ENCODE measurements at places on chromosomes 6 and 20.

DNA sequence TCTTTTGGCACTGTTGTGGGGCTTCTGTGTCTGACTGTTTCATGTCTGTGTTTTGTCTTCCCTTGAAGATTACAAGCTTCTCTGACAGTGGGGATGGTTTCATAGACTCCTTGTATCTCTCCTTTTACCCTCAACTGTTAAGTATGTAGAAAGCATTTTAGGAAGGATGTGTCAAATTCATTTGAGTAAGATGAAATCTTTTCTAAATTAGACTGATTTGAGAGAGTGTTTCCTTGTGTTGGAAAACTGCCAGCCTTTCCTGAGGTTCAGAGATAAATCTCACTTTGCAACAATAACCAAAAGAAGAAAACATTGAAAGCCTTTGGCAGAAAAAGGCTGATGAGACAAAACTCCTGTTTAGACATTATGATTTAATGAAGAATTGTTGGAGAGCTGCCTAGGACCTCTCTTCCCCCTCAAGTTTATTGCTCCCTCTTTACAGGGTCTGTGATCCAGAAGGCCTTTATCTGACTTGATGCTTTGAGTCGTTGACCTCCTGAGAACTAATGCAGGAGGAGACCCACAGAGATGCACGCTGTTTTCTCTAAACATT, 68.3 kb downstream of the ANKS1A start:
- DNase-seq: no peak

GRCh38 chr20:53887973-53888372, 182.4 kb downstream of the BCAS1 start:
- no peak for DNase-seq

GRCh38 chr20:23125625-23126191, 39.6 kb upstream of the CD93 start:
- DNase-seq: no peak

GRCh38 chr20:41861772-41862422, 243.7 kb upstream of the CHD6 start:
- no peak for DNase-seq

- no peak for DNase-seq
Measured at GRCh38 chr6:132811276-132811675, 3.1 kb upstream of the RPS12 start.

Measured in AG20443 (cell line).